ENCODE measurements at places on chromosomes 2 and 18. TPM values are rescaled to one million over a fixed set of nuclear protein-coding genes. Genes with fewer than 3 reads are reported as not detected.

Gene STARD6
- not detected for total RNA-seq

Gene FAHD2A
- 77.3 TPM for total RNA-seq

GRCh38 chr2:188238386-188238785 is 53.3 kb upstream of the GULP1 start:
- no peaks in the 10 kb centered on the region for H3K27me3 ChIP-seq
- DNase-seq: no peak
- H3K4me3 ChIP-seq: no peak overlapping the region

- H3K27me3 ChIP-seq: no peaks in the 10 kb centered on the region
- no peak overlapping the region for H3K4me3 ChIP-seq
- H3K27ac ChIP-seq: peak overlapping the region; percentile 65
Observed at GRCh38 chr18:64407606-64408005, 258.7 kb upstream of the LINC00305 start.

DNA sequence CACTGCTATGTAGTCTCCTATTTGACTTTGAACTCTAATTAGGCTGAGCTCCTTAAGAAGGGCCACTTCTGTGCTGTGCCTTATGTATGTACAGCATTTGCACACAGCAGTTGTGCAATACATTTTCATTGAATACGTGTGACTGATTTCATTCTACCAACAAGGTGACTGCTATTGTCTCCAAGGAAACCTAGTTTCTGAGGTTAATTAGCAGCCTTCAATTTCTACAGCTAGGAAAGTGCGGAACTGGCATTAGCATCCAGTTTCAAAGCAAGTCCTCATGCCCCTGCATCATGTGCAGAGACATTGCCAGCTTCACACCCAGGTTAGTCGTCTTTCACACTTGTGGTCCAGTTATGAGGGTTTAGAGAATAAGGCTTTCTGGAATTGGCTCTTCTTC is 58.6 kb downstream of the NCK2 start:
- H3K27me3 ChIP-seq: no peaks in the 10 kb centered on the region
- no peaks in the 10 kb centered on the region for H3K36me3 ChIP-seq
- no peak for DNase-seq
- no peak overlapping the region for H3K27ac ChIP-seq
- H3K4me3 ChIP-seq: no peak overlapping the region

GRCh38 chr2:64168756-64169155 is 24.5 kb upstream of the PELI1 start:
- H3K27me3 ChIP-seq: no peaks in the 10 kb centered on the region
- H3K27ac ChIP-seq: no peak overlapping the region
- H3K36me3 ChIP-seq: no peaks in the 10 kb centered on the region
- DNase-seq: no peak

All from right lobe of liver (tissue), 6 donors.